ENCODE measurements at places on chromosomes 2 and 18. TPM values are rescaled to one million over a fixed set of nuclear protein-coding genes. Genes with fewer than 3 reads are reported as not detected.

DNA sequence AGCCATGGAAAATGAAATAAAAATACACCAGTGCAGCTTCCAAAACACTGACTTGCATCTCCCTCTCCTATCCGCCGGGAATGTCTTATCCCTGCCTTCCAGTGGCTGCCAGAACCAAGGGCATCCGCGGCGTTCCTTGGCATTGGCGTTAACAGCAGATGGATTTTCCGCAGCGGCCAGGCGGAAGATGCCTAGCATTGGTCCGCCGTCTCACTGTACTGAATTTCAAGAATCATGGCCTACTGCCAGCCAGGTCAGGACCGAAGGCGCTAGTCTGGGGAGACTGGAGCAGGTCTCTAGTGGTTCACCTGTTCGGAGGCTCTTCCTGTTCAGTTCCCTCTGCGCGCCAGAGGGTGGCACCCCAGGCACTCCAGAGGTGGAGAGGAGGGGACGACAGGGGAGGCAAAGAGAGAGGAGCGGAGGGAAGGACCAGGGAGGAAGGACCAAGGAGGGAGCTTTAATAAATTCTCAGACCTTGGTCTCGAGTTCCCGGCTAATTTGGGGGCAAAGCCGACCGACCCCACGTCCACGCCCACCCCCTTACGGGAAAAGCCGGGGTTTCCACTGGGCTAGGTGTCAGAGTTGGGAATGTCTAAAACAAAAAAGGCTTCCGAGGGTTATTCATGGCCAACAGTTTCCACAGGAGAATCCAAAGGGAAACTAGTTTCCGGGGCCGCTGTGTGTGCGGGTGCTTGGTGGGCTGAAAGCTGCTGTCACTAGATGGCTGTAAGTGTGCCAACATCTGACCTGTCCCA is 3.7 kb upstream of the BCL2L11 start:
- H3K4me3 ChIP-seq = peak overlapping the region; percentile 84
- peak; percentile 66 for DNase-seq
- H3K27ac ChIP-seq = no peak overlapping the region
- H3K36me3 ChIP-seq = no peaks in the 10 kb centered on the region

GRCh38 chr2:237867465-237867864 is 8.0 kb downstream of the RAMP1 start:
- H3K4me1 ChIP-seq = peaks cover 46% of the 10 kb centered on the region
- no peaks in the 10 kb centered on the region for H3K27me3 ChIP-seq
- no peak for DNase-seq
- no peaks in the 10 kb centered on the region for H3K36me3 ChIP-seq
- no peak overlapping the region for H3K4me3 ChIP-seq

- H3K4me1 ChIP-seq = no peaks in the 10 kb centered on the region
- H3K27ac ChIP-seq = no peak overlapping the region
- DNase-seq = no peak
- H3K4me3 ChIP-seq = no peak overlapping the region
Measured at GRCh38 chr2:187594801-187595200, 40.6 kb upstream of the TFPI start.

- H3K27ac ChIP-seq = no peak overlapping the region
- H3K36me3 ChIP-seq = no peaks in the 10 kb centered on the region
- no peaks in the 10 kb centered on the region for H3K4me1 ChIP-seq
- no peak for DNase-seq
Measured at GRCh38 chr2:220521551-220521950, 894.1 kb downstream of the SLC4A3 start.

The BOLL gene
- 3.3 TPM for total RNA-seq

The FER1L5 gene
- total RNA-seq = not detected

GRCh38 chr2:45104429-45104828 is 95.2 kb upstream of the SIX2 start:
- H3K4me1 ChIP-seq = no peaks in the 10 kb centered on the region
- no peaks in the 10 kb centered on the region for H3K36me3 ChIP-seq
- H3K27me3 ChIP-seq = no peaks in the 10 kb centered on the region
- no peak overlapping the region for H3K4me3 ChIP-seq

DNA sequence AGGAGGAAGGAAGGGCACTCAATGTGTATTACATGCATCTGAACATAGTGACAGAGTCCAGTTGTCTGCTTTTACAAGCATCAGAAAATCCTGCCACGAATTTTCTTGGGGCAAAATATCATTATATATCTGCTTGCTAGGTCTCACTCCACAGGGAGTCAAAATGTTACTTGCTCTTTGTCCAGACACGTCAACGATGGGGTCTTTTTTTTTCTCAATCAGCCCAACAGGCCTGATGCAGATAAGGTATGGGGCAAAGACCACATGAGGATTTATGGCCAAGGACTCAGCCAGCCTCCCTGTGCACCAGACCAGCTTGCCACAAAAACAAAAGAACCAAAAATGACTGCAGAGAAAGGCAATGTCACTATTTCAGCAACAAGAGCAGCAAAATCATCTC is 323.4 kb upstream of the PKDCC start:
- H3K4me3 ChIP-seq = no peak overlapping the region
- H3K27me3 ChIP-seq = no peaks in the 10 kb centered on the region
- H3K36me3 ChIP-seq = no peaks in the 10 kb centered on the region
- DNase-seq = no peak

GRCh38 chr2:26917135-26917836 is 53.2 kb upstream of the MAPRE3 start:
- H3K27me3 ChIP-seq = peaks cover 23% of the 10 kb centered on the region
- DNase-seq = no peak
- no peaks in the 10 kb centered on the region for H3K4me1 ChIP-seq
- no peak overlapping the region for H3K4me3 ChIP-seq
- no peaks in the 10 kb centered on the region for H3K36me3 ChIP-seq

DNA sequence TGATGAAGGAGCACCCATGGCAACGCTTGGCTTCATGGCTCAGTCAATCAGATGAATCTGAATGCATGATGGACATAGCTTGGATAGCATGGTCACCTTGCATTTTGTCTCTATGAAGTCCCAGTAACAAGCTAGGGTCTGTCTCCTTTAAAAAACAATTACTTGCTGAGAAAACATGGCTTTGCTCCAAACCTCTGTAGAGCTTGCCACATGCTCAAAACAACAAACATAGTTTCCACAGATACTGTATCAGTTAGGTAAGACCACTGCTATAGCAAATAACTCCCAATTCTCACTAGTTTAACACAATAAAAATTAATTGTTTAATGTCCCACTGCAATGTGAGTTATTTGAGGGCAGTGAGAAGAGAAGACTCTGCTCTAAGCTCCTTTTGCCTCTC is 401.0 kb downstream of the IRS1 start:
- H3K27me3 ChIP-seq = no peaks in the 10 kb centered on the region
- H3K36me3 ChIP-seq = no peaks in the 10 kb centered on the region
- no peak for DNase-seq

The CCDC85A gene
- total RNA-seq = 2.5 TPM

The SDC1 gene
- 0.38 TPM for total RNA-seq

DNA sequence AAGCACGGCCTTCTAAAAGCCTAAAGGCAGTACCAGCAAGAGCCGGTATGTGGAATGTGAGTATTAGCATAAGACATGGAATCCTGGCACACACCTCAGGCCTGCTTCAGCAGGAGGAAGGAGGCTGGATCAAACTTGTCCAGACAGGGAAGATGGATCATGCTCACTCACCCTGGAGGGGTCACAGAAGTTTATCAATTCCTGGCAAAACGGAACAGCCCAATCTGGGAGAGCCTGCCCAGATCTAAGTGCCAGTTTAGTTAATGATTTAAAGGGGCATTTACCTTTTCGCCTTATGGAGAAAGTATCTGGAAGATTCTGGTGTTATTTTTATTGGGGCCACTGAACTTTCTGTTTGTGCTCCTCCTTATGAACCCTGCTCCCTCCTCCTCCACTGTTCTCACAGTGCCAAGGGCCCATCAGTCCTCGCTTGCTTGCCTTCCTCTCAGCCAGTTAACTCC is 58.3 kb upstream of the NFE2L2 start:
- no peak overlapping the region for H3K4me3 ChIP-seq
- DNase-seq = no peak
- no peaks in the 10 kb centered on the region for H3K36me3 ChIP-seq
- no peaks in the 10 kb centered on the region for H3K27me3 ChIP-seq

DNA sequence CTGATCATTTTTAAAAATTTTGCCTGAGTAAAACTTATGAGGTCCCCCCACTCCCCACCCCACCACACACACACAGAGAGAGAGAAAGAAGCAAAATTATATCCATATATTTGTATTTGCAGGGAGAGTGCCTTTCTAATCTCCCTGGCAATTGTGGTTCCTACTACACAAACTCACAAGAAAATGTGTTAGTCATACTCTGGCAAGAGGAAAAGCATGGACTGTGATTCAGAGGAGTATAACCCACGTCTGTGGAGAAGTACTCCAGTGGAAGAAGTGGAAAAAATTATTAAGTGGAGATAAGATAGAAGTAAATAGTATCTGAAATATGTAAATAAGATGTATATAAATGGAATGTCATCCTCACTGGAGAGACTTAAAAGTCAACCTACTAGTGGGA is 114.0 kb downstream of the DSEL start:
- H3K27me3 ChIP-seq = no peaks in the 10 kb centered on the region
- no peak overlapping the region for H3K4me3 ChIP-seq
- no peaks in the 10 kb centered on the region for H3K36me3 ChIP-seq
- H3K4me1 ChIP-seq = no peaks in the 10 kb centered on the region
- no peak for DNase-seq

- peak; percentile 31 for DNase-seq
- H3K36me3 ChIP-seq = no peaks in the 10 kb centered on the region
- H3K27me3 ChIP-seq = no peaks in the 10 kb centered on the region
- no peak overlapping the region for H3K4me3 ChIP-seq
- no peak overlapping the region for H3K27ac ChIP-seq
Measured at GRCh38 chr2:239949537-239949936, 75.6 kb downstream of the NDUFA10 start.

The SPOPL gene
- 16.2 TPM for total RNA-seq

The CENPA gene
- total RNA-seq = not detected

DNA sequence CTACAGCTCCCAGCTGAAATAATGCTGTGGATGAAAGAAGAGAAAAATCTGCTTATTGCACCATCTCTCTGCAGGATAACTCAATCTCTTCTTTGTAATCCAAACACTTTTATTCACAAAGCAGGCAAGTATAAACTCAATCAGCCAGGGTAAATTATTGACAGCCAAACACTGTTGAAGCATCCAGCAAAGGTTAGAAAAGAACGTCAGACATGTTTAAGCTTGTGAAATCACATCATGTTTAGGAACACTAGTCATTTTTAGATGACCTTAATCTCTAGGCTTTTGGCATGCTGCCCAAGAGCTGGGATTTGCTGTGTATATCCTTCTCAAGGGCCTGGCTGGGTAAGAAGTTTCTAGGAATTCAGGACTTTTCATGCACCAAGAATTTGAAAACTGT is 1148.1 kb upstream of the FANCL start:
- H3K27me3 ChIP-seq = no peaks in the 10 kb centered on the region
- H3K4me1 ChIP-seq = no peaks in the 10 kb centered on the region
- no peak for DNase-seq

Measured in psoas muscle (tissue), 8 donors.